Panc1 (cell line): ENCODE measurements at places on chromosomes 4 and X. TPM values are rescaled to one million over a fixed set of nuclear protein-coding genes. Genes with fewer than 3 reads are reported as not detected.

The DCHS2 gene
- total RNA-seq, result not detected

The UGT2B10 gene
- total RNA-seq, result not detected

The RIPPLY1 gene
- total RNA-seq, result not detected

The LPAR4 gene
- not detected for total RNA-seq

The NKX6-1 gene
- total RNA-seq, result 1.1 TPM

The UNC5C gene
- 8.2 TPM for total RNA-seq

The SSX4B gene
- 0.15 TPM for total RNA-seq

GRCh38 chrX:53255738-53256191 is 25.6 kb downstream of the IQSEC2 start:
- no peaks in the 10 kb centered on the region for H3K4me1 ChIP-seq
- no peaks in the 10 kb centered on the region for H3K27me3 ChIP-seq

- no peak for DNase-seq
- H3K27me3 ChIP-seq, result no peaks in the 10 kb centered on the region
- no peaks in the 10 kb centered on the region for H3K4me1 ChIP-seq
Observed at GRCh38 chr4:176137631-176138030, 57.8 kb downstream of the SPATA4 start.

DNA sequence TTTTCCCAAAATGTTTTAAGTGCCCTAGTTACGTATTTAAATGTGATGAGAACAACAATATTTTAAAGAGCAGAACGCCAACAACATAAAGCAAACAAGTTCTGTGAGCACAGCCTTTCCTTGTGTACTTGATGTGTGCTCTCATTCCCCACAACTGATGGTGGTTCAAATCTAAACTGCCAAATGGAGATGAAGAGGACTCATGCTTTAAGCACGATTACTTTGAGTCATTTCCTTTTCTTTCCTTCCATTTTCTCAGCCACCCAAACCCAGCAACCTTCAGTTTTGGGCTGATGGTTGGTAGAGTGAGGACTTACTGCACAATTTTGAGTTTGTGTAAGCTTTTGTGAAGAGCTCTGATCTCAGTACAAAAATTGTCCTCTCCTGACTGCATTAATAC is 1.7 kb downstream of the NSD2 start:
- peak overlapping the region; percentile 70 for H3K4me3 ChIP-seq
- peaks cover 22% of the 10 kb centered on the region for H3K4me1 ChIP-seq
- no peak for DNase-seq
- H3K27me3 ChIP-seq, result no peaks in the 10 kb centered on the region
- H3K36me3 ChIP-seq, result no peaks in the 10 kb centered on the region

DNA sequence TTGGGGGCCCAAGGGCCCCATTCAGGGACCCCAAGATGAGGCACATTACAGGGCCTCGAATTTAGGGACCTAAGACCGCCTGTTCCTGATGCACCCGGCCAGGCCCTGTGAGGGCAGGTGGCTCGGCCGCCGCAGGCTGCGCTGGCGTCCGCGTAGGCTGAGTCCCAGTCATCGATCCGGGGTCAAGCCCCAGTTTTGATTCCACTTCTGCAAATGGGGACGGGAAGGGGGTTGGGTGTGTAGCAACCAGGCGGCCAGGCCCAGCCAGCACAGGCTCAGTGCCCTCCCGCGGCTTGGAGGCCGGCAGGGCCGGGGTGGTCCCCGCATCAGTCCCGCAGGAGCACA is 327 bp downstream of the PNPLA4 start:
- DNase-seq, result no peak
- no peaks in the 10 kb centered on the region for H3K27me3 ChIP-seq
- H3K36me3 ChIP-seq, result no peaks in the 10 kb centered on the region
- no peak overlapping the region for H3K27ac ChIP-seq
- H3K4me3 ChIP-seq, result peak overlapping the region; percentile 35
- no peaks in the 10 kb centered on the region for H3K4me1 ChIP-seq

DNA sequence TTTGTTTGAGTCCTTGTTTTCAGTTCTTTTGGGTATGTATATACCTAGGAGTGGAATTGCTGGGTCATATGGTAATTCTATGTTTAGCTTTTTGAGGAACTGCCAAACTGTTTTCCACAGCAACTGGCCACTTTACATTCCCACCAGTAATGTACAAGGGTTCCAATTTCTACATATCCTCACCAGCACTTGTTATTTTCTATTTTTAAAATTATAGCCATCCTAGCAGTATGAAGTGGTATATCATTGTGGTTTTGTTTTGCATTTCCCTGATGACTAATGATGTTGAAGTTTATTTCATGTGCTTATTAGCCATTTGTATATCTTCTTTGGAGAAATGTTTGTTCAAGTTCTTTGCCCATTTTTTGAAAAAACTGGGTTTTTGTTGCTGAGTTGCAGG is 39.6 kb downstream of the TMEM164 start:
- H3K27me3 ChIP-seq, result no peaks in the 10 kb centered on the region
- no peak for DNase-seq
- H3K4me3 ChIP-seq, result no peak overlapping the region
- no peak overlapping the region for H3K27ac ChIP-seq
- no peaks in the 10 kb centered on the region for H3K36me3 ChIP-seq

DNA sequence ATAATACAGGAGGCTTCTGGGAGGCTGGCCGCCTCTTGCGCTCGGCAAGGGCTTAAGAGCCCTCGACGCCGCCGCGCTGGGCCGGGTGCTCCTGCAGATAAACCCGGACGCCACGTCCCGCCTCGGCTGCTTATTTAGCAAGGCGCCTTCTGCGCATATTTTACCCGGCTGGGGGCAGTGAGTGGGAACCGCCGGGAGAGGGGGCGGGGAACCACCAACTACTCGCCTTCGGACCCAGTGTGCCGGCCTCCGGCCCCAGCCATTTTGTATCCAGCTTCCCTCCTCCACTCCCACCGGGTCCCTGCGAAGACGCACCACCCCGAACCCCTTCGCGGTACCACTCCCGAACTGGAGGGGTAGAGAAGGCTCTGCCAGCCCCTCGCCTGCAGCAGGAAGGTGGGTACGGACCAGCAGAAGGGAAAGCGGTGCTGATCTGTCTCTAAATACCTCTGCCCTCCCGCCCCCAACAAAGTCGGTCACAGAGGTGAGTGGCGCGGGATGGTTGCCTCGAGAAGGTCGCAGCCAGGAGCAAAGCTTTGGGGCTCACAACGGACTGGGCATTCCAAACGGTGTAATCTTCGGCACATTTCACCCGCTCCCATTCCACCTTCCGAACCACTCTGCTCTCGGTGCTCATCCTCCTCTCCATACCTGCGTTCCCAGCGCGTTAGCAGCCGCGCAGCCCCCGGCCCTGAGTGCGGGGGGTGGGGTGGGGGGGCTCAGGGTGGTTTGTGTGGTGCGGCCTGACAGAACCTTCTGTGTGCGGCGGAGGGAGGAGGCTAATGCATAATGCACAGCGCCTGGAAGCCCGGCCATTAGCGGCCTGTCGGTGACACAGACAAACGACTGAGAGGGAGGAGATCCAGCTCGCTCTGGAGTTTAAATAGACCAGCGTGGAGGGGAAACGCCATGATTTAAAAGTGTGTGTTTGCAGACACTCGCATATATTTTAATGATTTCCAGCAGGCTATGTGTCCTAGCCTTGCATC is 4.9 kb upstream of the BCOR start:
- peak overlapping the region; percentile 72 for H3K27ac ChIP-seq
- no peaks in the 10 kb centered on the region for H3K36me3 ChIP-seq
- H3K4me3 ChIP-seq, result no peak overlapping the region
- peaks cover 23% of the 10 kb centered on the region for H3K4me1 ChIP-seq
- no peaks in the 10 kb centered on the region for H3K27me3 ChIP-seq

- no peak for DNase-seq
- no peaks in the 10 kb centered on the region for H3K27me3 ChIP-seq
- no peak overlapping the region for H3K27ac ChIP-seq
Observed at GRCh38 chr4:77273412-77273811, 116.4 kb downstream of the CCNG2 start.

- no peak for DNase-seq
- H3K4me1 ChIP-seq, result no peaks in the 10 kb centered on the region
- H3K36me3 ChIP-seq, result no peaks in the 10 kb centered on the region
Observed at GRCh38 chr4:104966349-104967033, 180.2 kb upstream of the TET2 start.

- H3K27ac ChIP-seq, result no peak overlapping the region
- DNase-seq, result no peak
Observed at GRCh38 chr4:11014199-11014598, 329.6 kb upstream of the CLNK start.

DNA sequence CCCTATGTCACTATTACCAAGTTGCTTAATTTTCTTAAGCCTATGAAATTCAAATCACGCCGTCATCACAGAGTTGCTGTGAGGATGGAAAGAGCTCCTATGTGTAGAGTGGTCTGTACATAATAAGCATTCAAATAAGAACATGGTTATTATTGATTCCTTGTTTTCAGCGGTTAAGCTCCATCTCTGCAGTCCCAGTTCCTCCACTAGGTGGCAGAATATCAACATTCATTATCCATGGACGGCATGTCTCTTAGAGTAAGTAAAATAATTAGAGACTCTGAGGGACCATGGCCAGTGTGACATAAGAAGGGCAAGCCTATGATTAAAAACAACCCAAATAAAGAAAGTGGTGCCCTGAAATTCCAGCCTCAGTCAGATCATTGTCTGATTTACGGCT is 132.5 kb upstream of the NHS start:
- no peaks in the 10 kb centered on the region for H3K4me1 ChIP-seq
- H3K4me3 ChIP-seq, result no peak overlapping the region
- H3K36me3 ChIP-seq, result no peaks in the 10 kb centered on the region
- no peak overlapping the region for H3K27ac ChIP-seq
- H3K27me3 ChIP-seq, result no peaks in the 10 kb centered on the region
- peak; percentile 20 for DNase-seq

GRCh38 chr4:151142758-151143157 is 43.3 kb downstream of the RPS3A start:
- DNase-seq, result no peak
- H3K27ac ChIP-seq, result no peak overlapping the region
- no peaks in the 10 kb centered on the region; the same call in none of the 2 replicates for H3K36me3 ChIP-seq
- no peaks in the 10 kb centered on the region for H3K4me1 ChIP-seq
